Activated B cell treated with CpG ODN at 0.5 μM for 24 hours (primary cell): ENCODE measurements at places on chromosomes 4 and X. TPM values are rescaled to one million over a fixed set of nuclear protein-coding genes. Genes with fewer than 3 reads are reported as not detected.

DNA sequence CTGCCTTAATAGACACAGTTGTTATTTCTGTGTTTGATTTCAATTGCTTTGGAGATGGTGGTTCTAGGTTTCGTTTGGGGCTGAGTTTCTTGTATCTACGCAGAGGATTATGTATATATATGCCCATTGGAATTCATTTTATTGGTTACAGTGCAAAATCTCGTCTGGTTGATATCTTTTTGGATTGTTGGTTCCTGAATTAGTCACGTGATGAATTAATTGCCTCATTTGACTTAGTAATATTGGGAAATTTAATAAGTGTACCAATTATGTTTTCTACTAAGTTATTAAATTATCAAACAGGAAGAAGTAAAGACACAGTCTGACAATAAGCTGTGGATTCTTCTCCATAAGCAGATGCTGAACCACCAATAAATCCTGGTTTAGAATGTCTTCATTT, 467.9 kb upstream of the TENM3 start:
- no peak for DNase-seq
- H3K36me3 ChIP-seq: no peaks in the 10 kb centered on the region
- no peak overlapping the region for H3K27ac ChIP-seq
- no peaks in the 10 kb centered on the region for H3K27me3 ChIP-seq

GRCh38 chr4:183959319-183960045, 54.4 kb downstream of the STOX2 start:
- H3K4me1 ChIP-seq: no peaks in the 10 kb centered on the region
- H3K36me3 ChIP-seq: no peaks in the 10 kb centered on the region
- no peak for DNase-seq
- no peak overlapping the region for H3K27ac ChIP-seq
- no peak overlapping the region for H3K4me3 ChIP-seq

GRCh38 chr4:103018391-103019307, 856 bp downstream of the SLC9B1 start:
- H3K27ac ChIP-seq: peak overlapping the region; percentile 96
- peaks cover 2% of the 10 kb centered on the region for H3K36me3 ChIP-seq
- H3K4me3 ChIP-seq: peak overlapping the region; percentile 92
- H3K27me3 ChIP-seq: no peaks in the 10 kb centered on the region
- DNase-seq: no peak

DNA sequence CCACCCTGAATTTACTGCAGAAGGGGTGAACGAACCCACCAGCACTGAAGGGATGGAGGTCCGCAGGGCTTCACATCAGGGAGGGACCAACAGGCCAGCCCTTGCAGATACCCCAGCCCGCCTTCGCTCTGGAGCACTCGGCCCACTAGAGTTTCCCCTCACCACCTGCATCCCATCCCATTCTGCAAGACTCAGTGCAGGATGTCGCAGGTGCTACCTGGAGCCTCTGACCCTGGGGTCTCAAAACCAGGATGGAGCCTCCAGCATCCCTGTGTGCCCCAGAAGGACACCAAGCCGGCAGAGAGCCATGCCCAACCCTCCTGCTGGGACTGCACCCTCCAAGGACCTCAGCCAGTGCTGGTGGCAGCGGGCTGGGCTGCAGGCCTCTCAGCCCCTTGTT, 57.6 kb upstream of the ADRA2C start:
- H3K4me3 ChIP-seq: no peak overlapping the region
- H3K36me3 ChIP-seq: no peaks in the 10 kb centered on the region
- H3K4me1 ChIP-seq: no peaks in the 10 kb centered on the region
- no peak overlapping the region for H3K27ac ChIP-seq
- peaks cover 9% of the 10 kb centered on the region for H3K27me3 ChIP-seq

GRCh38 chr4:1002631-1003251, 8.7 kb upstream of the FGFRL1 start:
- H3K4me3 ChIP-seq: no peak overlapping the region
- no peak for DNase-seq

DNA sequence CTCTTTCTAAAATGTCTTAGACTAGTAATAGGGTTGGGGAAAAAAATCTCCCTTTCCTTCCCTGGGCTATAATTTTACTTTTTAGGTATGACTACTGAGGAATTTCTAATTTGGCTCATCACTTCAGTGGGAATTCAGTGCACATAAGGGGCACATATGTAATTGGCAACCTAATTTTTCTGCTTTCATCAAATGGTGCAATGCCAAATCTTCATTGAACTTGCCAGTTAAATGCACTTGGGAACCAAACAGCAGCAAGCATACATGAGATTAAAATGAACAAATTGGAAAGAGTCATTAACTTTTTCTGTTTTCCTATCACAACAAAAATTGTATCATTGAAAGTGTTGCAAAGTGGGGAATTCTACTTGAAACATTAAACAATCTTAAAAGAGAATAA, 2.9 kb upstream of the CCSER1 start:
- peaks cover 2% of the 10 kb centered on the region for H3K27me3 ChIP-seq
- no peak overlapping the region for H3K27ac ChIP-seq
- H3K4me3 ChIP-seq: no peak overlapping the region
- peaks cover 17% of the 10 kb centered on the region for H3K4me1 ChIP-seq

GRCh38 chr4:79904331-79904730, 168.7 kb downstream of the ANTXR2 start:
- DNase-seq: no peak
- peaks cover 21% of the 10 kb centered on the region for H3K4me1 ChIP-seq
- H3K36me3 ChIP-seq: peaks cover 41% of the 10 kb centered on the region
- no peaks in the 10 kb centered on the region for H3K27me3 ChIP-seq
- H3K27ac ChIP-seq: no peak overlapping the region

DNA sequence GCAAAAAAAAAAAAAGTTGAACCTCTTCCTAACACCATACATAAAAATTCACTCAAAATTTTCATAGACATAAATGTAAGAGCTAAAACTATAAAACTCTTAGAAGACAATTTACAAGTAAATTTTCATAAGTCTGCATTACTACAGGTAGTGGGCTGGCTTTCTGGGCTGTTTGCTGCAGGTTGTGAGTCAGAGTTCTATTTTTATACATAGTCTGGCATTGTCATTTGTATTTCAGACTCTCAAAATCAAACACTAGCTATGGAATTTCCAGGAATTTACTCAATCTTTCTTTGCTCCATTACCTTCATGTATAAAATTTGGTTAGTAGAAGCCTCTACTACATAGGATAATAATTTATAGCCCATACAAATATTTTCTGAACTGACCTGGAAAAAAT, 227.2 kb downstream of the COX18 start:
- DNase-seq: no peak
- no peak overlapping the region for H3K27ac ChIP-seq
- no peaks in the 10 kb centered on the region for H3K4me1 ChIP-seq
- no peaks in the 10 kb centered on the region for H3K36me3 ChIP-seq
- H3K4me3 ChIP-seq: no peak overlapping the region

DNA sequence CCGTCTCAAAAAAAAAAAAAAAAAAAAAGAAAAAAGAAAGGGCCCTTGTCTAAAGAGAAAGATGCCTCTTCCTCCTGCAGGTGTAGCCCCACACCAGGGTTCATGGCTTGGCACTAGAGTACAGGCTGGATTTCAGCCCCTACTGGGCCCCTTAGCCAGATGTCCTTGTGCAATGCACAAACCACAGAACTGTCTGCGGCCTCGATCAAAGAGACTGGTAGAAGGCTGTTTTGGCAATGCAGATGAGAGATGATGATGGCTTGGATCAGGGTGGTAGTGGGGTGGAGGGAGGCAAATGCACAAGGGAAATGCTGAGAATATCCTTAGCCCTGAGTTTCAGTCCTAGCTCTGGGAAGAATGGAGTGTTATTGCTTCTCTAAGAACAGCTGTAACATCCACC, 26.5 kb upstream of the TSR2 start:
- no peak overlapping the region for H3K27ac ChIP-seq
- H3K36me3 ChIP-seq: no peaks in the 10 kb centered on the region
- peaks cover 2% of the 10 kb centered on the region for H3K4me1 ChIP-seq

GRCh38 chrX:40945361-40945713, 139.9 kb upstream of the USP9X start:
- H3K36me3 ChIP-seq: no peaks in the 10 kb centered on the region
- no peak for DNase-seq
- H3K4me1 ChIP-seq: peaks cover 3% of the 10 kb centered on the region
- H3K4me3 ChIP-seq: no peak overlapping the region
- no peak overlapping the region for H3K27ac ChIP-seq

DNA sequence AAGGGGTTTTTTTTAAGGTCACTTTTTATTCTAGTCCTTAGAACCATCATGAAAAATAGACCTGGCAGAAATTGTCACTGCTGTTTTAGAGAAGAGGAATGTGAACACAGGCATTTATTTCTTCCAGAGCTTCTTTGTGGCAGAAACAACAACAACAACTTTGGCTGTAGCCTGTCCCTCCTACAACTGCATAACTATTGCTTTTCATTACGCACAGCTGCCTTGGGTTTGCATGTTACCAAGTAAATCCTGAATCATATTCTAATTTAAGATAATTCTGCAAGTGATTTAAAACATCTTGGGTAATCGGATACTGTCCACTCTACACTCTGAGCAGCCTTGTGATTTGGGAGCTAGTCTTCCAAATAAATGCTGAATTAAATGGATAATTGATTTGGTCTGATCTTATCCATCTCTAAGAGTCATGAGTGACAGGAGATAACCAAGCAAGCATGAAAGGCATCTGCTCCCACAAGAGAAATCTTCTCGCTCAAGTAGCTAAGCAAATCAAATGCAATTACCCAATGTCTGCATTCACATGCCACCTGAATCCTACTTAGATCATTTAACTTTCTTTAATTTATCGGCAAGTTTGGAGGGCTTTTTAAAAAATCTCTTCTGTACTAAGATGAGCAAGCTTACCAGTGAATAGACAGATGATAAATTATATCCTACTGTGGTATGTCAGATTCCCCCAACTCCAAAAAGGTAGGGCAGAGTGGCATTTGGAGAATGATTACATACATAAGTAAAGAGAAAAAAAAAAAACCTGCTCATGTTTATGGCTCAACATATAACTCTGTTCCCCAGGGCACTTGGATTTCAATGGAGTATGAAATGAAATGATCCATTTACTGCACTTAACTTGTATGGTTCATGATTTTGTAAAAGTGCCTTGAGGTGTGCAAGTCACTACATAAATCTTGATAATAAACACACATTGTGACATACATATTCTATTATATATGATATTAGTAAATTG, 73.6 kb downstream of the EGF start:
- DNase-seq: no peak
- H3K27me3 ChIP-seq: no peaks in the 10 kb centered on the region
- H3K4me3 ChIP-seq: no peak overlapping the region
- no peak overlapping the region for H3K27ac ChIP-seq

GRCh38 chr4:18422685-18423084, 401.1 kb upstream of the LCORL start:
- DNase-seq: no peak
- H3K4me3 ChIP-seq: no peak overlapping the region
- no peak overlapping the region for H3K27ac ChIP-seq
- no peaks in the 10 kb centered on the region for H3K27me3 ChIP-seq
- no peaks in the 10 kb centered on the region for H3K4me1 ChIP-seq

DNA sequence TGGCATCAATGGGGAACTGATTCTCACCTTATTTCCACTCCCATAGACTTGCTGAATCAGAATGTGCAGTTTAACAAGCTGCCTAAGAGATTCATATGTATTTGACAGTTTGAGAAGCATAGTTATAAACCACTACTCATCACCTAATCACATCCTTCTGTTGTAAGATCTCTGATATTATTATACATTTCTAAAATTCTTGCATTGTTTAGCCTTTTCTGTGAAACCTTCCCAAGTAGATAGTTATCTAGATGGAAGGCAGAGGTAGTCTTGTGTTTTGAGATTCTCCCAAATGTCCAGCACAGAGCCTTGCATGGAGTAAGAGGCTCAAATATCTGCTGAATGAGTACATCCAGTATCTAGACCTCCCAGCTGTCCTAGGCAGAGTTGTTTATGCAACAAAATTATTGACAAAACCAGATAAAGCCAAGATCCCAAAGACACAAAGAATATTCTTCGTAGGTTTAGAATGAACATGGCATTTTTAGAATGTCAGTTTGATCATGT, 227.3 kb downstream of the KDR start:
- DNase-seq: no peak
- no peaks in the 10 kb centered on the region for H3K27me3 ChIP-seq
- no peaks in the 10 kb centered on the region for H3K36me3 ChIP-seq

DNA sequence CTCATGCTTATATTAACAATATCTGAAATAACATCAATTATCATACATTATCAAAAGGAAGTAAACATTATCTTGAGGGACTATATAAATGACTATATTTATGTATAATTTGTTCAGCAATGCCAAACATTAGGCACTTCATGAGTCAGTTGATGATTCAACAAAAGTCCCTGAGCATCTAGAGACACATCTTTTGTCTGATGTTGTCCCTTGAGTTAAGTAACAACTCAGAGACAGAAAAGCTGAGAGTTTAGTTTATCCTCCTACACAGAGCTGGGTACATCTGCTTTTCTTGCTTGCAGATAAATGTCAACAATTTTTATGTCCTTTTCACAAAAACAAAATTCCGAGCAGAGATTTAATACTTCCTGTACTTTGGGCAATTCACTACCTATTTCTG, 311.1 kb downstream of the INPP4B start:
- H3K27me3 ChIP-seq: no peaks in the 10 kb centered on the region
- no peaks in the 10 kb centered on the region for H3K36me3 ChIP-seq
- H3K4me3 ChIP-seq: no peak overlapping the region

GRCh38 chr4:112589206-112589605, 47.5 kb downstream of the ZGRF1 start:
- H3K27me3 ChIP-seq: no peaks in the 10 kb centered on the region
- H3K4me1 ChIP-seq: peaks cover 3% of the 10 kb centered on the region
- no peak overlapping the region for H3K4me3 ChIP-seq
- DNase-seq: no peak
- peaks cover 4% of the 10 kb centered on the region for H3K36me3 ChIP-seq
- no peak overlapping the region for H3K27ac ChIP-seq

GRCh38 chrX:43940816-43941474, 32.2 kb downstream of the NDP start:
- H3K27ac ChIP-seq: no peak overlapping the region
- H3K4me3 ChIP-seq: no peak overlapping the region
- H3K27me3 ChIP-seq: no peaks in the 10 kb centered on the region
- DNase-seq: no peak
- H3K36me3 ChIP-seq: no peaks in the 10 kb centered on the region

GRCh38 chr4:7043284-7044136, at the start of gene TADA2B:
TSS of gene TADA2B (plus strand) at chr4:7043372. CDS start at chr4:7043580, 208 bp downstream.
- no peaks in the 10 kb centered on the region for H3K27me3 ChIP-seq
- peak; percentile 55 for DNase-seq
- H3K4me1 ChIP-seq: peaks cover 56% of the 10 kb centered on the region
- peaks cover 10% of the 10 kb centered on the region for H3K36me3 ChIP-seq

- no peaks in the 10 kb centered on the region for H3K27me3 ChIP-seq
- H3K4me3 ChIP-seq: no peak overlapping the region
- H3K36me3 ChIP-seq: peaks cover 22% of the 10 kb centered on the region
- H3K4me1 ChIP-seq: no peaks in the 10 kb centered on the region
- no peak overlapping the region for H3K27ac ChIP-seq
These were observed 77.2 kb upstream of the SPIN4 start for GRCh38 chrX:63428348-63428747.

- no peak overlapping the region for H3K4me3 ChIP-seq
- no peak for DNase-seq
- H3K27ac ChIP-seq: no peak overlapping the region
- H3K36me3 ChIP-seq: peaks cover 9% of the 10 kb centered on the region
- no peaks in the 10 kb centered on the region for H3K27me3 ChIP-seq
These were observed 3.5 kb upstream of the BMP2K start for GRCh38 chr4:78772526-78773091.

DIPK2B gene
- not detected in 2 replicates for total RNA-seq

AREG gene
- 2.1 and 2.2 TPM in 2 replicates for total RNA-seq

AKAP4 gene
- not detected in 2 replicates for total RNA-seq

GALNTL6 gene
- total RNA-seq: 0.20 and 0.24 TPM in 2 replicates

RGS12 gene
- 8.5 and 10.6 TPM in 2 replicates for total RNA-seq

S100P gene
- not detected in 2 replicates for total RNA-seq

NSUN7 gene
- 1.4 and 1.6 TPM in 2 replicates for total RNA-seq
